Natural killer cell (primary cell): ENCODE measurements at places on chromosomes 6 and 20. TPM values are rescaled to one million over a fixed set of nuclear protein-coding genes. Genes with fewer than 3 reads are reported as not detected.

Gene CEBPB
- 68.2 TPM for total RNA-seq

Gene PCED1A
- 71.1 TPM for total RNA-seq

Gene NRN1
- total RNA-seq, result not detected

Gene TFB1M
- 17.1 TPM for total RNA-seq

Gene DCDC2
- not detected for total RNA-seq

Gene HRH3
- total RNA-seq, result not detected

Gene ACTL10
- 1.1 TPM for total RNA-seq

Gene LZTS3
- total RNA-seq, result 3.1 TPM

Gene GPX6
- total RNA-seq, result not detected

Gene BACH2
- total RNA-seq, result 32.1 TPM

Gene FNDC11
- 0.19 TPM for total RNA-seq

Gene ZKSCAN4
- 1.6 TPM for total RNA-seq

Gene ERVFRD-1
- not detected for total RNA-seq

Gene C6orf132
- 0.05 TPM for total RNA-seq

Gene DUSP15
- not detected for total RNA-seq

Gene TMEM170B
- total RNA-seq, result 2.5 TPM

Gene ZKSCAN3
- total RNA-seq, result 6.0 TPM

Gene BTN1A1
- not detected for total RNA-seq

Gene POU5F1
- not detected for total RNA-seq

Gene BCAS1
- 0.68 TPM for total RNA-seq

Gene C20orf202
- total RNA-seq, result 0.60 TPM

Gene SNAP91
- total RNA-seq, result not detected

Gene PHACTR3
- not detected for total RNA-seq

Gene TSPO2
- total RNA-seq, result not detected

Gene VSTM2L
- total RNA-seq, result not detected

Gene TTBK1
- total RNA-seq, result not detected

Gene ABHD16B
- total RNA-seq, result not detected

Gene MYLIP
- 207 TPM for total RNA-seq

Gene RAB32
- total RNA-seq, result 4.7 TPM

Gene QRSL1
- total RNA-seq, result 6.5 TPM
